Placental pericyte (primary cell): ENCODE measurements at places on chromosomes 6 and 20. TPM values are rescaled to one million over a fixed set of nuclear protein-coding genes. Genes with fewer than 3 reads are reported as not detected.

Gene PPP1R14C
- not detected in 2 replicates for total RNA-seq

Gene TMEM181
- 42.2 and 53.4 TPM in 2 replicates for total RNA-seq

Gene SIRPA
- total RNA-seq = 14.9 and 51.4 TPM in 2 replicates

Gene RIPPLY2
- total RNA-seq = not detected in 2 replicates

Gene STK4
- total RNA-seq = 24.5 and 46.8 TPM in 2 replicates

Gene GPR31
- not detected in 2 replicates for total RNA-seq

Gene HLA-DRA
- 0.22 and 0.72 TPM in 2 replicates for total RNA-seq

Gene TMEM74B
- total RNA-seq = not detected in 2 replicates

Gene SEL1L2
- total RNA-seq = not detected in 2 replicates
